ENCODE measurements at places on chromosomes 6 and 20. TPM values are rescaled to one million over a fixed set of nuclear protein-coding genes. Genes with fewer than 3 reads are reported as not detected.

GRCh38 chr6:42338744-42339222 is 112.9 kb downstream of the TRERF1 start:
- no peak for DNase-seq

GRCh38 chr6:27630727-27631608 is 158.1 kb upstream of the ZNF184 start:
- DNase-seq, result no peak

GRCh38 chr6:43105538-43106222 is 29.6 kb downstream of the PTK7 start:
- DNase-seq, result no peak

GRCh38 chr6:109332748-109333147 is 49.5 kb downstream of the CD164 start:
- DNase-seq, result no peak

DNA sequence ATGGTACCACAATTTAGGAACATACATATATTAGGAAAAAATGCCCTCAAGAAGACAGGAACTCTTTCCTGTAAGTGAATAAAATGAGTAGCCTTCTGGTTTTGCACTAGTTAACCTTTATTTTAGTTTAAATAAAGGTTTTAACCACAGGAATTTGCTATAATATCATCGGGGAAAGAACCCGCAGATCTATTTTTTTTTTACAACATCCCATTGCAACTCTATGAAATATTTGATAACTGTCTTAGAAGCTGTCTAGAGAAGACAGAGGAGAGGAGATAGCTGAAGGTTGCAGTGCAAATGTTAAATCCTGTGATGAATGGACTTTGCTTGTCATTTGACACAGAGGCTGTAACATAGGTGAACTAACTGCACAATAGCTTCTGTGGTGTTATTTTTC is 69.5 kb downstream of the TINAG start:
- DNase-seq, result no peak

GRCh38 chr20:24582373-24583168 is 113.1 kb downstream of the SYNDIG1 start:
- no peak for DNase-seq

GRCh38 chr6:6815732-6816131 is 227.2 kb downstream of the LY86 start:
- DNase-seq, result no peak

GRCh38 chr6:1405221-1405620 is 15.8 kb downstream of the FOXF2 start:
- no peak for DNase-seq

DNA sequence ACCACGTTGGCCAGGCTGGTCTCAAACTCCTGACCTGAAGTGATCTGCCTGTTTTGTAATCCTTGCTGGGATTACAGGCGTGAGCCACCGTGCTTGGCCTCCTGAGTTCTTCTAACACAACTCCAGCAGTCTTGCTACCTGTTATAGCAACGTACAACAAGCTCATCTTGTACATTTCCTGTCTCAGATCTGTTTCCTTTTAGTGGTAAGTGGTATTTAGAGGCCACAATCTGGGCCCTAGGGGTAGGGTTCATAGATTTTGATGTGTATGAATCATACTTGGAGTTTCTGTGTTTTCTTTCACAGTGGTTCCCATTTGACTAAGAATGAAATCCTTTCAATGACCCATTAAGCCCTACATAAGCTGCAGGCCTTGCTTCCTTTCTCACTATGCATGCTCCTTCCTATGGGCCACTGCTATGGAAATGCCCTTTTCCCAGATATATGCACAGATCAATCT is 27.1 kb upstream of the SYNCRIP start:
- DNase-seq, result no peak

- peak; percentile 55 for DNase-seq
Measured at GRCh38 chr6:40796260-40797221, 209.4 kb upstream of the LRFN2 start.

- DNase-seq, result no peak
Measured at GRCh38 chr6:21091411-21091810, 502.1 kb upstream of the SOX4 start.

DNA sequence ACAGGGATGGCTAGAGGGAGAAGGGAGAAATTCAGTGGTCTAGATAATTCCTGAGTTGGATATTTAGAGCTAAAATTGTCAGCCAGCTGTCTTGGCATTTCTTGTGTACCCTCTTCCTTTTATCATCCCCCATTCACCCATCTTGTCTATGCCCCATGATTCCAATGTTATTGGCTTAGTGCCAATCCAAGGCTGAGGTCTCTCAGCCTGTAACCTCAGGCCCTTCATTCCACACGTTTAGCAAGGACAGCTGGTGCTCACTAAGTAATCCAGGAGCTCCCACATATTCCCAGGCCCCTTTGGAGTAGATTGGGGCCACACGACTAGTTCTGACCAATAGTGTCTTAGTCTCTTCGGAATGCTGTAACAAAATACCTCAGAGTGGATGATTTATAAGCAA is 112.4 kb upstream of the ATXN1 start:
- no peak for DNase-seq

DNA sequence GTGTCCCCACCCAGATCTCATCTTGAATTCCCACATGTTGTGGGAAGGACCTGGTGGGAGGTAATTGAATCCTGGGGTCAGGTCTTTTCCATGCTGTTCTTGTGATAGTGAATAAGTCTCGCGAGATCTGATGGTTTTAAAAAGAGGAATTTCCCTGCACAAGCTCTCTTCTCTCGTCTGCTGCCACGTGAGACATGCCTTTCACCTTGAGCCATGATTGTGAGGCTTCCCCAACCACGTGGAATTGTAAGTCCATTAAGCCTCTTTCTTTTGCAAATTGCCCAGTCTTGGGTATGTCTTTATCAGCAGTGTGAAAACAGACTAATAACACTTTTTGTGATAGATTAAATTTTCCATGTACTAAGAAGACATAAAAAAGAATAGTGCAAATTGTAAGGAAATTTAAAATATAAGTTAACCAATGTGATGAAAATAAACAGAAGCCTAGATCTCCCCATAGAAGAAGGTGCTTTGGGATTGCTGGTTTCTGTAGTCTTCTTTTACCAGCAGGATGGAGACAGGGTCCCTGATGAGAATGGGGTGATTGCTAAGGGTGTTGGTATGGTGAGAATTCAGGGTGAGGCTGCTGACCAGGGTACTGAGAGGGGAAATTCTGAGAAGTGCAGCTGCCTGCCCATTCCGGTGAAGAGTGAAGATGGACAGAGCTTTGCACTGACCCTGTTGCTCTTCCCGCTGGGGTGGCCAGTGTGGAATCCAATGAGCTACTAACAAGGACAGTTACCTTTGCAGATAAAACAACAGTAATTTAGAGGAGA is 50.7 kb downstream of the BMP2 start:
- DNase-seq, result no peak

- no peak for DNase-seq
Measured at GRCh38 chr6:120938164-120938875, 396.0 kb downstream of the TBC1D32 start.

DNA sequence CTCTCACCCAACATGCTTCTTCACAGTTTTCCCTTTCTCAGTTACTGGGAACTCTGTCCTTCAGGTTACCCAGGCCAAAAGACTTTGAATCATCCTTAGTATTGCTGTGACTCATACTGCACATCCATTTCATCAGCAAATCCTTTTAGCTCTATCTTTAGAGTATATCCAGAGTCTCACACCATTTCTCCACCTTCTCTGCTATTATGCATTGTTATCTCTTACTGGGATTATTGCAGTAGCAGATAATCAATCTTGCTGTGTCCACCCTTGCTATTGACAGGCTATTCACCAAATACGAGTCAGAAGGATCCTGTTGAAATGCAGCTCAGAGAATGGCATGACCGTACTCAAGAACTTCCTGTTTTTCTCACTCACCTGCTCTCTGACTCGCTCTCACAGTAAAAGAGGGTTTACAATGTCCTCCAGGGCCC is 57.3 kb downstream of the BCKDHB start:
- DNase-seq, result no peak

The IMPG1 gene
- not detected for total RNA-seq

The SLC22A3 gene
- total RNA-seq, result 0.75 TPM

The C6orf52 gene
- total RNA-seq, result not detected

The CNR1 gene
- total RNA-seq, result 0.50 TPM

The EMILIN3 gene
- 2.6 TPM for total RNA-seq

The BPIFB2 gene
- not detected for total RNA-seq

The AIF1 gene
- total RNA-seq, result 10.4 TPM

The ADAT2 gene
- total RNA-seq, result 1.3 TPM

The SMLR1 gene
- total RNA-seq, result not detected

The SLC35D3 gene
- total RNA-seq, result not detected

The RAD21L1 gene
- not detected for total RNA-seq

The PLEKHG1 gene
- total RNA-seq, result 6.1 TPM
